ENCODE measurements at places on chromosomes 1 and 21. TPM values are rescaled to one million over a fixed set of nuclear protein-coding genes. Genes with fewer than 3 reads are reported as not detected.

SLC44A5 gene
- under 0.01 TPM for total RNA-seq

JAM2 gene
- under 0.01 TPM for total RNA-seq

SPATA45 gene
- 0.43 TPM for total RNA-seq

NBPF3 gene
- 36.7 TPM for total RNA-seq

MARK1 gene
- total RNA-seq: 1.6 TPM

PRKAA2 gene
- 1.3 TPM for total RNA-seq

HAPLN2 gene
- not detected for total RNA-seq

FAM163A gene
- total RNA-seq: under 0.01 TPM

ACKR1 gene
- not detected for total RNA-seq

MCOLN2 gene
- total RNA-seq: 1.7 TPM

HES3 gene
- not detected for total RNA-seq

Data from fibroblast of villous mesenchyme (primary cell).